ENCODE measurements at places on chromosomes 13 and 19. TPM values are rescaled to one million over a fixed set of nuclear protein-coding genes. Genes with fewer than 3 reads are reported as not detected.

DNA sequence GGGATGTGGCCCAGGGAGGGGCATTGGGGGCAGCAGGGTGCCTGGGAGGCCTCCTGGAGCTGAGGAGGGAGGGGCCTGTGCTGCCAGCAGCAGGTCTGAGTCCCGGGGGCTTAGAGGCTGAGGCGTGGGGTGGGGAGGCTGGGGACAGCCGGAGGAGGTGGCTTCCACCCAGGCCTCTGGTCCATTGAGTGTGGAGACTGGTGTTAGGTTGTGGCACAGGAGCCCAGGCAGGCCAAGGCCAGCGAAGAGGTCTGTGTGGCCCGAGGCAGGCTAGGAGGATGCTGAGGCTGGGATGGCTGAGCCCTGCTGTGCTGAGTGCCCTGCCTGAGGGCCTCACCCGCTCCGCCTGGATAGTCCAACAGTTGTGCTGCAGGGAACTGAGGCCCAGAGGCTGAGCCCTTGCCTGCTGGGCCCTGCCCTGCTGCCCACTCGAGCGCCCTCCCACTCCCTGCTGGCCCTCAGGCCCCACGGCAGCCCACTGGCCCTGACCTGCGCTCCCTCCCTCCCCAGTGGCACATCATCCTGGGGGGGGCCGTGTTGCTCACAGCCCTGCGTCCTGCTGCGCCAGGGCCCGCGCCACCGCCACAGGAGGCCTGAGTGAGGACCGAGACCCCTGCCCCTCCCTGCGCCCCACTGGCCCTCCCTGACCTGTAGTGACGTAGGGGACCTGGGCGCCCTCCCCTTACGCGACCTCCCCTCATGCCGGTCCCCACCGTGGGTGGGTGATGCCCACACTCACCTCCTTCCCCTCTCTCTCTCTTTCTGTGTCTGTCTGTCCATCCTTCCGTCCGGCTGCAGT, 4.9 kb upstream of the GARIN5A start:
- no peak for DNase-seq

- no peak for DNase-seq
These were observed 55.8 kb downstream of the ZNF93 start for GRCh38 chr19:19956434-19957075.

Gene ZNF285
- polyA plus RNA-seq = 10.7 TPM

GRCh38 chr19:48964205-48965039, 687 bp upstream of the FTL start:
- DNase-seq = no peak

GRCh38 chr19:38024992-38025908, 118.2 kb downstream of the SIPA1L3 start:
- DNase-seq = no peak

DNA sequence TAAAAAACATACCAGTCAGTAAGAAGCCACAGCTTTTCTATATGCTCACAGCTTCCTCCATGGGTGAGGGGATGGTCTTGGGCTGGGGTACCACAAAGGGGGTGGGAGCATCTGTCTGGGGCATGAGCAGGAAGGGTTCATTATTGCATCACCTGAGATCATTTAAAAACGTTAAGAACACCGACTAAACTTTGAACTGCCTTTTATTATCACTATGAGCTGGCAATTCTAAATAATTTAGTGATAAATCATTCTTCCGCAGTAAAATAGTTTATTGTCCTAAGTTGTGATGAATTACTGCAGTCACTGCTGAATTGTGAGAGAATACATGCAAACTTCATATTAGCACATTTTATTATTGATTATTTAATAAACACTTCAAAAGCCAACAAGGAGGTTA, 71.6 kb downstream of the KL start:
- no peak for DNase-seq

GRCh38 chr19:10290876-10291553, 1.3 kb downstream of the ICAM5 start:
- DNase-seq = no peak

GRCh38 chr19:11699931-11700794, 38.6 kb downstream of the ZNF823 start:
- no peak for DNase-seq

- no peak for DNase-seq
These were observed 6.1 kb upstream of the ERVV-1 start for GRCh38 chr19:53007606-53008005.

DNA sequence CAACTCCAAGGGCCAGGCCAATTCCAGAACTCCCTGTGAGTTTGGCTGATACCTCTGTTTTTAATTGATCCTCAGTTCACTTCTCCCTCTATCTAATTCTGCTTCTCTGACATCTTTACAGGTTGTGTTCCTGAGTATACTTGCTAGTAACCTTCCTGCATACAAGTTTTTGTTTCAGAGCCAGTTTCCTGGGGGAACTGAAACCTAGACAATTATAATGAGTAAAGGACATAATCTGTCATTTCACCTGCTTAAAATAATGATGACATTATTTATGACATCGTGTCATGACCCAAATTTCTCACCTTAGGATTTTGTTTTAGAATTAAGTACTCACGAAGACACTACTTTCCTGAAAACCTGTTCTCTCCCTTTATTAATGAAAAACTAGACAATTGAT, 12.5 kb upstream of the MYCBP2 start:
- no peak for DNase-seq

DNA sequence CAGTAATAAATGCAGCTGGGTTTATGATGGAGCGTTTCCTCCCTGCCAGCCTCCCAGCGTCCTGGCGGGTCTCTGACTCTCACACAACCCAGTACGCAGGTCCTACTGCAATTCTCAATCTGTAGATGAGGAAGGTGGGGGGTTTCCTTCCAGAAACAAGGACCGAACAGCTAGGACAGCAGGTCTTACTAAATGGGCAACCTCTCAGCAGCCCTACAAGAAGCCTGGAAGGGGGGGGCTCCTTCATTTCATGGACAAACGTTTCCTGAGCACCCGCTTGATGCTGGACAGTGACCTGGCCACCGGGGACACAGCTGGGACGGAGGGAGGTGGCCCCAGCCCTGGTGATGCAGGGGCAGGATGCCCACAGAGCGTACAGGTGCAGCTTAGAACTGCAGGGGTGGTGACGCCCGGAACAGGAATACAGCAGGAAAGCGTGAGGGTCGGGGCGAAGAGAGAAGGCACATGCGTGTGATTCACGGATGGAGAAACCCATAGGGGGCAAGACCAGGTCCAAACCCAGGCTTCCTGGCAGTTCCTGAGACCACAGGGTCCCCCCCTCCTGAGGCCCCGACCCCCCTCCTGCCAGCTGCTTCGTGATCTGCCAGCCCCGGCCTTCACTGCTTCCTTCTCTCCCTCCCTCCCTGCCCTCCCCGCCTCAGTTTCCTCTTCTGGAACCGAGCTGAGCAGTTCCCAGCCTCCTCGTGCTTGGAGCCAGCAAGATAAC, 732 bp upstream of the C2CD4C start:
- DNase-seq = no peak

DNA sequence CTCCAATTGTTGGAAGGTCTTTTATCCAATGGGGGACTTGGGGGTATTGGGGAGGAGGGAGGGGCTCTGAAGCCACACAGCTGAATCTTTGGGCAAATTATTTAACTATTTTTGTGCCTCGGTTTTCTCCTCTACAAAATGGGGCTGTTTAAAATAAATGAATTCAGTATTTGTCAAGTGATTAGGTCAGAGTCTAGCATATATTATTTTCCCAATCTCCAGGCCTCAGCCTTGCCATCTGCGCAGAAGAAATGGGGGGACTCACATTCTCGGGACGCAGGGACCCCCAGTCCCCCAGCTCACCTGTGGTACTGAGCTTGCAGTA, 1.5 kb downstream of the TLE5 start:
- no peak for DNase-seq

DNA sequence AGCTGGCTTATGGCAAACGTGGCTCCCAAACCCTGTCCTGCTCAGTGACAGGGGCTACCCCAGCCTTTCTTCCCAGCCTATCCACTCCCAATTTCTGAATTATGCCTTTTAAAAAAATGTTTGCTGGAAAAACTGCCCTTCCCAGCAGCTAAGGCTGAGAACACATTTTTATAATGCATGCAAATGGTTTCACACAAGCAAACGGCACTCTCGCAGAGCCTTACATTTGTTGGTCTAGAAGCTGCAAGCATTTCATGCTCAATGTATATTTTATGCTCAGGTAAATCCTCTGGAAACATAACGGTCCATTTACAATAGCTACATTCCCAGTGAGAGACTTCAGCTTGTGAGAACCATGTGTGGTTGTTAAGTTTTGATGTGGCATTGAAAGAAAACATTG, 61.4 kb downstream of the SLC7A1 start:
- DNase-seq = no peak

- no peak for DNase-seq
These were observed 72.6 kb upstream of the SERP2 start for GRCh38 chr13:44300895-44301638.

- DNase-seq = peak; percentile 31
These were observed 5.0 kb upstream of the MTMR6 start for GRCh38 chr13:25292301-25292700.

- DNase-seq = no peak
These were observed 8.9 kb downstream of the KLK2 start for GRCh38 chr19:50882188-50882587.

- DNase-seq = no peak
These were observed 1.1 kb downstream of the KEAP1 start for GRCh38 chr19:10501971-10502523.

- DNase-seq = no peak
These were observed 57.0 kb downstream of the PCDH20 start for GRCh38 chr13:61358599-61358998.

DNA sequence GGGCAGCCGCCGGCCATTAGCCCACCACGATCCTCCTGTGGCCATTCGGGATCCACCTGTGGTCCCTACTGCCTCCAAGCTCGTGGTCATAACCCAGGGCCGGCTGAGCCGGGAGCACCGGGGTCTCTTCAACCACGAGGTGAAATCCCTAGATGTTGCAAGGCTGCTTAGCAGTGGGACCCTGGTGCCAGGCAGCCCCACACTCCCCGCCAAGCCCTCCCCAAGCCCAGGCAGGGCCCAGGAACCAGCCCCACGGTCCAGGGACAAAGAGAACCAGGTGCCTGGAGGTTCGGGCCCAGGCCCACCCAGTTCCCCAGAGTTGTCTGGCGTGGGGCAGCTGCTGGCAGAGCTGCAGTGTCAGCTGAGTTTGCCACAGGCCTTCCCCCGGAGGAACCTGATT, 3.4 kb upstream of the TMEM145 start:
- no peak for DNase-seq

- DNase-seq = no peak
These were observed 8.6 kb upstream of the NUP62 start for GRCh38 chr19:49937750-49938381.

Gene MBD3L1
- polyA plus RNA-seq = not detected

DNA sequence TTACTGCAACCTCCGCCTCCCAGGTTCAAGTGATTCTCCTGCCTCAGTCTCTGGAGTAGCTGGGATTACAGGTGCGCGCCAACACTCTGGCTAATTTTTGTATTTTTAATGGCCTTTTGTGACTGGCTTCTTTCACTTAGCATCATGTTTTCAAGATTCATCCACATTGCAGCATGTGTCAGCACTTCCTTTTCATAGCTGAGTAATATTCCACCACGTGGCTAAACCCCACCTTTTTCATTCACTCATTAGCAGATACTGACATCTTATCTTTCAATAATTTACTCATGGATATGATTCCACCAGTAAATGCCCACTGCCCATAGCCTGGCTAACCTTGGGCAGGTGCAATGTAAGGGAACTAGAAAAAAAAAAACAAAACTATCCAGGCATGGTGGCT, 6.9 kb downstream of the C5AR1 start:
- no peak for DNase-seq

GRCh38 chr13:27921961-27922882, 2.4 kb downstream of the PDX1 start:
- DNase-seq = no peak

Gene SIGLEC11
- 6.1 TPM for polyA plus RNA-seq

- no peak for DNase-seq
These were observed 299.2 kb upstream of the KLHL1 start for GRCh38 chr13:70407486-70407885.

Gene OR7A5
- polyA plus RNA-seq = not detected

DNA sequence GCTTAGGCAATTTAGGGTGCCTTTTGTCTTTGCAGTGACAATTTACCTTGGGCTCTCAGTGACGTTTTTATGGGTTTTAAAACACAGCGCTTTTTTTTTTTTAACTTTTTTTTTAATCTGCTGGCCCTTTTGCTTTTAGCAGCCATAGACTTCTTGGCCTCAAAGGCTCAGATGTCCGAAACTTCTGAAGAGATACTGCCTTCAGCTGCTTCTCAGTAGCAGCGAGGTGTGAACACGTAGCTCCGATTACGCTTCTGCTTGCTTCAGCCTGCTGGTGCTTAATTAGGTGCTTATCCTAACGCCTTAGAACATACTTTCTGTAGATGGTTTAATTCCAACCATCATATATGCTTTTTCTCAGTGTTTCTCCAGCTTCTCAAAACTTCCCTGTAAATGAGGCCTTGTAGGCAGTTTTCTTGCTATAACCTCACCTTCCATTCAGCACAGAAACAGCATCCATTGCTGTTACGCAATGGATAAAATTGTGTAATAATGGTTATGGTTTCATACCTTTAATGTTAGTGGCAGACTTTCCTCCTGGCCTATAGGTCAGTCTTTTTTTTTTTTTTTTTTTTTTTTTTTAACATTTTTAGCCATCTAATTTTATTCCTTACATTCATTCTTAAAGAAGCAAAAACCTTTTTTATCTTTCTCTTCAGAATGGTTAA, 723.9 kb downstream of the GPC5 start:
- DNase-seq = no peak

DNA sequence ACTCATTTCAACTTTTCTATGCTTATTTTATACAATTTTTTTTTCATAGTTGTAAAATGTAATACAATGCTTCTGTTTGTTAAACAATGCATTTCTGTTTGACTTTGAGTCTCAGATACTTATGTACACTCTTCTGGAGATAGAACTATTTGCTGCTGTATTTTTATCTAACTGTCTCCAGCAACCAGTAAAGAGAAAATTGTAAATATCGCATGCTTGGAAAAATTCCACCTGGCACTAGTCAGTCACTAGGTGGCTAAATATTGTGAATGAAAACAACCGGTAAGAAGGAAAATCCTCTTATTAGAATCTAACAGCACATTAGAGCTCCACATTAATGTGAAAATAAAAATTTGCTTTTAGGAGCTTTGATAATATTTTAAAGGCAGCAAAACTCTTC, 876.5 kb downstream of the PCDH9 start:
- DNase-seq = no peak

Gene RUBCNL
- 2.7 TPM for polyA plus RNA-seq

Gene SWSAP1
- 3.7 TPM for polyA plus RNA-seq

- DNase-seq = no peak
These were observed 4.0 kb downstream of the CEBPA start for GRCh38 chr19:33298146-33298911.

DNA sequence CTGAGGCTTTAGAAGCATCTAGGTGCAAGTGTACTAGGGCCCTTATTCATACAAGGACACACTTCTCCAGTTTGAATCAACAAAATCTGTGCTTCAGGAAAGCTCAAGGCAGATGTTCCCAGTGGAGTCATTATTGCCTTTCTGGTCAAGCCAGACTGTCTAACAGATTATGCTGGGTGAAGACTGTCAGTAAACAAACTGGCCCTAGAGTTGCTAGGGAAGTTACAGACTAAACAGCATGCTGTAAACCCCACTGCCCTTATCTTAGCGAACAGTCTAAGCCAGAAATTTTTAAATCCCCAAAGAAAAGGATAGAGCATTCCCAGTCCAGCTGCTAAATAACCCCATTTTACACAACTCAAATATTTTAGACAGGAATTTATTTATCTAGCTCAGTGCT, 1701.3 kb upstream of the PRR20A start:
- no peak for DNase-seq

Data from left renal pelvis (tissue), 4 donors.